AG10803 (cell line): ENCODE measurements at places on chromosomes 6 and 20.

- no peak for DNase-seq
Measured at GRCh38 chr6:157570104-157570503, 189.1 kb downstream of the ZDHHC14 start.

GRCh38 chr6:107654764-107655163 lies 164.8 kb downstream of the SOBP start:
- DNase-seq, result no peak

DNA sequence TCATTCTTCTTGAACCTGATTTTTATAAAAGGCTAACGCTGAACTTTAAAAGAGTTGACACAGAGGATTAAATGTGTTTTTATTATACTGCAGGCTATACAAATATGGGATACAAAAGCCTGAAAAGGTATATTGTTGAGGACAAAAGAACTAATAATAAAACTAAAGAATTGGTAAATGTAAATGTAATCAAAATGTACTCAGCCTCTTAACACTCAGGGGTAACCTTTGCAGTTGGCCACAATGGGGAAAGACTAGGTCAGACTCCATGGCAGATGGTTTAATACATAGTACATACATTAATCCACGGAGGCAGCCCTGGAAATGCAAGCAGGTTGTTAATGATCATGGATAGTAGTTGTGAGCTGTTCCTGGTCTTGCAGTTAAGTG lies 57.5 kb downstream of the SOBP start:
- no peak for DNase-seq

- DNase-seq, result no peak
Measured at GRCh38 chr20:11438412-11438811, 479.3 kb upstream of the BTBD3 start.

GRCh38 chr20:62378215-62378614 lies 8.7 kb upstream of the RPS21 start:
- no peak for DNase-seq
